Activated effector memory CD4-positive, alpha-beta T cell treated with Interleukin-2 at 50 U/mL for 16 hours (primary cell): ENCODE measurements at places on chromosomes 5 and 9.

GRCh38 chr9:133950192-133950591, 41.9 kb downstream of the VAV2 start:
- DNase-seq = no peak

GRCh38 chr5:135318924-135319323, 80.1 kb downstream of the MACROH2A1 start:
- DNase-seq = no peak

DNA sequence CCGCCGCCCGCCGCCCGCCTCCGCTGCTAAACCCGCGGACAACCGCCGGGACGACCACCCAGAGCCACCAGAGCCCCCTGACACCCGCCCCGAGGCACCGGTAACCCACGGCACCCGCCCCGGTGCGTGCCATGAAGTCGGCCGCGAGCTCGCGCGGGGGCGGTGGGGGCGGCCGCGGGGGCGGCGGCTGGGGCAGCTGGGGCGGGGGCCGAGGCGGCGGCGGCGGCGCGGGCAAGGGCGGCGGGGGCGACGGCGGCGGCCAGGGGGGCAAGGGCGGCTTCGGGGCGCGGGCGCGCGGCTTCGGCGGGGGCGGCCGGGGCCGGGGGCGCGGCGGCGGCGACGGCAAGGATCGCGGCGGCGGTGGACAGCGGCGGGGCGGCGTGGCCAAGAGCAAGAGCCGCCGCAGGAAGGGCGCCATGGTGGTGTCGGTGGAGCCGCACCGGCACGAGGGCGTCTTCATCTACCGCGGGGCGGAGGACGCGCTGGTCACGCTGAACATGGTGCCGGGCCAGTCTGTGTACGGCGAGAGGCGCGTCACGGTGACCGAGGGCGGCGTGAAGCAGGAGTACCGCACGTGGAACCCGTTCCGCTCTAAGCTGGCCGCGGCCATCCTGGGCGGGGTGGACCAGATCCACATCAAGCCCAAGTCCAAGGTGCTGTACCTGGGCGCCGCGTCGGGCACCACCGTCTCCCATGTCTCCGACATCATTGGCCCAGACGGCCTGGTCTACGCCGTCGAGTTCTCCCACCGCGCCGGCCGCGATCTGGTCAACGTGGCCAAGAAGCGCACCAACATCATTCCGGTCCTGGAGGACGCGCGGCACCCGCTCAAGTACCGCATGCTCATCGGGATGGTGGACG, 499 bp downstream of the FBLL1 start:
- DNase-seq = no peak

- no peak for DNase-seq
Measured at GRCh38 chr9:134839455-134840125, 41.0 kb upstream of the FCN2 start.

DNA sequence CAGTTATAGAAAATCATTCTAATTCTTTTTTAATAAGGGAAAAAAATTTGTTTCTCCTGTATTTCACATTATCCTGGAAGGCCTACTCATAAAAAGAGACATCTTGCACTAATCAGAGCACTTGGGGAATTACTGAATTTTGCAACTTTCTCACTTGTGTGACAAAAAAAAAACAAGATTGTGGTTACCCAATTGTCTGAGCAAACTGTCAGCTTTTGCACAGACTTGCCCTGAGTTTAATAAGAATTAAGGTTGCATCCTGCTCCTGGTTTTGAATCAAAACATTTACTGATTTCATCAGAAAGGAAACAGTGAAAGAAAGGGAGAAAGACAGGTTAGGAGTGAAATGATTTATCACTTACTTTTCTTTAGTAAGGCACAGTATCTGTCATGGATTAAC, 10.6 kb upstream of the SH3RF2 start:
- DNase-seq = no peak

GRCh38 chr5:31502506-31502905, 29.4 kb downstream of the DROSHA start:
- DNase-seq = no peak

DNA sequence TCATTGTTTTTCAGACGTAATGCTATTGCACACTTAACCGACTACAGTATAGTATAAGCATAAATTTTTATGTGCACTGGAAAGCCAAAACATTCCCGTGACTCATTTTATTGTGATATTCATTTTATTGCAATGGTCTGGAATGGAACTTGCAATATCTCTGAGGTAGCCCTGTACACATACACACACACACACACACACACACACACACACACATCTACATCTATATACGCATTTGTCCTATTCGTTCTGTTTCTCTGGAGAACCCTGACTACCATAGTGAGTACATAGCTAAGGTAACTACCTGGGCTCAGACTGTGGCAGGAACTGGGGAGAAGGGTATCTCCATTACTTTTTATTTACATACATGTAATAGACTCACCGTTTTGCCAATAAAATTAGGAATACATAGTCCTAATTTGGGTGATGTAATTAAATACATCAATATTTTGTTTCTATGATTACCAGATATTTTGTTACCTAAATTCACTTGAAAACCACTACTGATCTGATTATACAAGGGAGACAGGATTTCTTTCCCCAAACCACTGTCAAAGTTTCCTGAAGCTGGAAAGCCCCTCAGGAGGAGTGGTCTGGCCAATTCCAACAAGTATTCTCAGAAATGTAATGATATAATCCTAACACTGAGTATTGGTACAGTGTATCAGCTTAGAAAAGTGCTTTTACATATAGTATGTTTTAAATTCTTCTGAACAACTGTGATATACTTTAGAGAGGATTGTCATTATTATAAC, 74.0 kb upstream of the PLPP1 start:
- no peak for DNase-seq

DNA sequence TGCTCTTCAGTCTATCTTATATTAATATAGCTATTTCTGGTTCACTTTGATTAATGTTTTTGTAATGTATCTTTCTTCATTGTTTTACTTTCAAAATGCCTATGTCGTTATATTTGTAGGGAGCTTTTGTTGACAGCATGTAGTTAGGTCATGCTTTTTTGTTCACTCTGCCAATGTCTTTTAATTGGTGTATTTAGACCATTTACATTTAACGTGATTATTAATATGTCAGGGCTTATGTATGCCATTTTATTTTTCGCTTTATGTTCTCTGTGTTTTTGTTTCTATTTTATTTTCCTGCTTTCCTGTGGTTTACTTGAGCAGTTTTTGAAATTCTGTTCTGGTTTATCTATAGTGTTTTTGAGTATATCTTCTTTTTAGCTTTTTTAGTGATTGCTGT, 10.8 kb downstream of the GARIN3 start:
- DNase-seq = no peak

GRCh38 chr5:17132444-17133083, 84.9 kb upstream of the BASP1 start:
- DNase-seq = no peak

- DNase-seq = peak; percentile 62
Measured at GRCh38 chr9:114155263-114155994, at the start of gene COL27A1. Gene COL27A1 (plus strand): TSS chr9:114155537. CDS start chr9:114155951, 414 bp downstream.

- DNase-seq = no peak
Measured at GRCh38 chr9:21317956-21318923, 13.1 kb upstream of the IFNA5 start.

DNA sequence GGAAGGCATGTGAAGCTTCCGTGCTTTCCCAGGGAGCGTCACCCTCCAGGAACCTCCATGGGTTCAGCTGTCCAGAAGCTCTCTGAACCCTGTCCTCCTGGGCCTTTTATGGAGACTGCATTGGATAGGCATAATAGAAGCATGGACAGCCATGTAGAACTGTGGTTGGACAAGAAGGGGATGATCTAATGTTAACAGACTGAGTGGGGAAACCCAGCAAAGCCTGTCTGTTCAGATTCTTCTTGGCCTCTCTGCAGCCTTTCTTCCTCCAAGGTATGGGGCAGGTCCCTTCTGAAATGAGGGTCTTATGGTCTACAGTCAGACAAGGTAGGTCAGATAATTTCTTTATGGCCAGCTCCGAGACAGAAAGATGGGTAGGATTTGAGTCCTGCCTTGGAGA, 59.1 kb upstream of the CTNNA1 start:
- DNase-seq = no peak

DNA sequence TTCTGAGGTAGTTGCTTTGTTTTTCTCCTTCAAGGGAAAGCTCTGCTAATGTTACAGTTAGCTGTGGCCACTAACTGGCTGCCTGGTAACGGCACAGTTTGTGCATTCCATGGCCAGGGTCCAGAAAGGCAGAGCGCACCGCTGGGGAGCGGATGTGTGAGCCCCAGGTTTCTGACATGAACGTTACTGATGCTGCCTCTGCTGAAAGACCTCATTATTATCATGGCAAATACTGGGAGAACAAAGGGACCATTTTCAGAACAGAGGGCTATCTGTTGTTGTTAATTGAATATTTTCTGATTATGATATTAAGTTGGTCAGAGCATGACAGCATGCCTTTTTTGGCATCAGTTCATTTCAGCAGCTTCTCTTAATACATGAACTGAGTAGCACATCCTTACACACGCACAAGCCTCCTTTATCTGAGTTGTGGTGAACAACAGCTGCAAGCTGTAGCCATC, 134.1 kb downstream of the NUDT12 start:
- no peak for DNase-seq

- no peak for DNase-seq
Measured at GRCh38 chr5:134226441-134227192, 744 bp upstream of the PPP2CA start.

- DNase-seq = no peak
Measured at GRCh38 chr5:115941051-115941675, 21.1 kb upstream of the LVRN start.

GRCh38 chr9:132006677-132007370, 72.8 kb downstream of the MED27 start:
- no peak for DNase-seq

DNA sequence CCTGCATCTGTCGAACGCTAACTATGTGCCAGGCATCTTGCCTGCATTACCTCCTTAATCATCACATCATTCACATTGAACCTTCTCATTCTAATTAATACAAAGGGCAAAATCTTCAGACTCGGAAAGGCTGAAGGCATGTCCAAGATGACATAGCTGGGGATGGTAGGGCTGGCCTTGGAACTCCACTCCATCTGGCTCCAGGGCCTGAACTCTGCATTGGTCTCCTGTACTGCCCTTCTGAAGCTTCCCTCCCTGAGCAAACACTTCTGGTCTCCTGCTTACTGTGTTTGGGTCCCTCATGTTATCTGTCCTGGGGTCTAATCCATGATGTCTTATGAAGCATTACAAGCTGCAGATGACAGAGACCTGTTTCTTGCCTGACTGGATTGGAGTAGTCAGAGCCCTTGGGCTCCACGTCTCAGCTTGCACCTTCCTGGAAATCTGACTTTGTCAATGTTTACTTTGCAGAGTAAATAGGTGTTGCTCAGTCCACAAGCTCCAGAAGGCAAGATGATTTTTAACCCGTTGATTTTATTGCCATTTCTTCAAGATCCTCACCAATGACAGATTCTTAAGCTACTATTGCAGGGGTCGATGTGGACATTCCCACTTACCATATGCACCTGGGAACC, 106.1 kb downstream of the GALNT10 start:
- no peak for DNase-seq

DNA sequence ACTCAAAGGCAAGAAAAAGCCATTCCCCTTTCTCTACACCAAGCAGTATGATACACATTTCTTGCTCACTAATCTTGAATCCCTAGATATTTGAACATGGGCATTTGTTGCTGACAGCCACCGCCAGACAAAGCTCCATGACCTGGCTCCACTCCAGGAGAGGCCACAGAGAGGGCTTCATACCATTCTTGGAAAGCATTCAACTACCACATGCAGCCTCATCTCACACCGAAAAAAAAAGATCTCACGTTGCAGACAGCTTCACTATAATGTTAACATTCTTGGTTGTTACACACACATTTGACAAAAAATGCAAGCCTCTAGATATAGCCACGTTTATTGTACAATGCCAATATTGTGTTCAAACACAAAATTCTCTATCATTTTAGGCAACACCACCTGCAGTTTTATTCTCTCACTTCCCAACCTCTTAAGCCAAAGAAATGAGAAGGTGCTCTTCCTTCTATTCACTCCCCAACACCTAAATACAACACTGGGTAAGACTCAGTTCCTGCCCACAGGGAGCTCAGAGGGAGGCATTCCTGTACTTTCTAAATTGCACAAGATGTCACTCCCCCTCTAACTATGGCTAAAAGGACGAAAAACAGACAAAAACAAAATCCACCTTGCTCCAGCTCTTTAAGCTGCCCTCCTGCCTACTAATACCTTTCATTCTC, 222.4 kb downstream of the TSSK1B start:
- DNase-seq = no peak

DNA sequence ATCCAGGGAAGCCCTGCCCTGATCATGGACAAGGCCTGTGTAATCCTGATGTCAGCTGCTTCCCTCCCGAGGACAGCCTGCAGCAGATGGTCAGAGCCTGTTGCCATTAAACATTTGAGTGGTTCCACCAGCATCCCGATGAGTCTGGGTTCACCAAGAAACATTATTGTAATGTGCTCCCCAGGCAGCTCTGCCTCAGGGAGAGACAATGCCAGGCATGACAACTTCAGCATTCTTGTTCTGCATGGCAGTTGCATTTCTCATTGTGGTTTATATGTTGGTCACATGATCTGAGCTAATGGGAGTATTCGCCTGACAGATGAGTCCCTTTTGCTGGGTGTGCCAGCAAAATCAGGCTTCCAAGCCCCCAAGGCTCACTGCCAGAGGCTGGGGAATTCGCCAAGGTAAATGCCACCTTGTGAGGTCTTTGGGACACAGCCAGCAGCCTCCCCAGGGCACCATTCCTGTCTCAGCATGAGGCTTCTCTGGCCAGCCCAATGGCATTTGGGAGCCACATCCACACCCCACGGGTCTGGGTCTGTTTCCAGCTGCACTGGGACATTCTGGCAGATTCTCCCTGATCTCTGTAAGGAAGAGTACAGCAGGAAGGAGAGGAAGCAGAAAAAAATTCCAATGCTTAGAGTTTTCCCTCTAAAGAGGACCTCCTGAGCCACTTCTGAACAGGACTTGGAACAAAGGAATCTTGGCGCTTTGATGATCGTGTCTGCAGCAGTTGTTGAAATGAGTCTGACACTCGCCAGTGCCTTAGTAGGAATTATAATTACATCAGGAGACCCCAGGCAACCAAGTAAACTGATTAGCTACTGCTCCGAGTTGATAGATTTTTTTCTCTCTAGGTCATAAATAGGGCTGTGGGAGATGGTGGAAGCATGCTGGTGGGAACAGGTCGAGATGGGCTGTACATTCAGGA, 18.7 kb downstream of the KCNIP1 start:
- no peak for DNase-seq
